BE2C (cell line): ENCODE measurements at places on chromosomes 7 and 10.
A peak's percentile ranks its signal among the peaks of the same experiment; 100 is the strongest.

GRCh38 chr10:32795598-32796183 is 162.3 kb downstream of the ITGB1 start:
- DNase-seq = no peak

GRCh38 chr10:51427758-51428157 is 271.6 kb downstream of the CSTF2T start:
- DNase-seq = no peak

GRCh38 chr7:138770904-138771303 is 26.9 kb upstream of the TMEM213 start:
- no peak for DNase-seq

GRCh38 chr10:80598084-80598798 is 60.5 kb downstream of the SH2D4B start:
- DNase-seq = no peak

- DNase-seq = no peak
Observed at GRCh38 chr7:131189488-131189887, 138.2 kb upstream of the MKLN1 start.

DNA sequence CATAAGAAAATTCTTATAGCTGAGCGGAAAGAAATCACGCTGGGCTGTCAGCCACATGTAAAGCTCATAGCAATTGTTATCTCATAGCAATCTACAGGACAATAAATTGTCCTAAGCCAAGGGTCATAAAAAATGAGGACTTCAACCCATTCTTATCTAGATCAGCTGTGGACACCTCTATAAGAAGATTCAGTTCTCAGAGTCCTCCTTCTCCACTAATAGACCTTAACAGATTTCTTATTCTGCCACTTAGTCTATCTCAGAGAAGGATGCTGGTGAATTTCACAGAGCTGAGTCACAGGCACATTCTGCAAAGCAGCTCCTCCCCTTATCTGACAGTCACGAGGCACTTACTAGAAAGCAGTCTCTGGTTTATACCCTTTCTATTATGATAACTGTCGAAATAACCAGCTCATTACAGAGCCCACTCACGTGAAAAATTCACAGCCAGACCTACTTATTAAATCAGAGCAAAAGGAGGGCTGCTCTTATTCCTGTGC is 185.3 kb upstream of the PCLO start:
- peak; percentile 71 for DNase-seq

DNA sequence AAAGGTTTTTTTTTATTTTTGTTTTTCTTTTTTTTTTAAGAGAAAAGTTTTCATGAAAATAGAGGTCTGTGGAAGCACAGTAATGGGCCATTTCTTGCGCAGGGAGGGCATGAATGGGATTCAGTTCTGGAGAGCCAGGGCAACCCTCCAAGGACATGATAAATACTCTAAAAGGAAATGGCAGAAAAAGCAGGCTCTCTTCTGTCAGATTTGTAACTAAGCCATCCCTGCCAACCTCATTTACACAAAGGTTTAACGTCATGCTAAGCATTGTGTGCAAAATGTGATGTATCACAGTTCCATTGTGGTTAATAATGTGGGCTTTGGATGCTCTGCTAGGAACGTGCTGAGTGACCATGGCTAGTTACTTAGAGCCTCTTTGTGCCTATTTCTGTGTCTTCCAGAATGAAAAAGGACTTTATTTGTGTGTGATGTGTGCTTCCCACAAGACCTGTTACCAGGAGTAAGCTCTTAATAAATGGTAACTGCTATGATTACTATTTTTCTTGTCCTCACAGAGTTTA is 1095.9 kb upstream of the SORCS1 start:
- no peak for DNase-seq

DNA sequence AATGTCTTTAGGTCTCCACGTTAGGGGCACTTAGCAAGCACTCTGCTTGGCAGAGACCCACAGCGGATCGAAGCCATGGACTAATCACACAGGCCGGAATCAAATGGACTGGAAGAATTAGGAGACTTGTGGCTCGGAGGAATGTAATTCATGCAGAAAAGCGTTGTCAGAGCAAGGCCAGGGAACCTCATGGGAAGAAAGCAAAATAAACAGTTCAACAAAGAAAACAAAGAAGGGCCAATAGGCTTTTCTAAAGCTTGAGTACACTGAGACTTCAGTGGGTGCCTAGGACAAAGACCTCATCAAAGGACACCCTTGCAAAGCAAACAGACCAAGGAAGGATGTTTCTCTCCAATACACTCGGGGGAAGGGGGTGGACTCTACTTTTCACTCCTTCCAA is 171.1 kb downstream of the GLI3 start:
- no peak for DNase-seq

DNA sequence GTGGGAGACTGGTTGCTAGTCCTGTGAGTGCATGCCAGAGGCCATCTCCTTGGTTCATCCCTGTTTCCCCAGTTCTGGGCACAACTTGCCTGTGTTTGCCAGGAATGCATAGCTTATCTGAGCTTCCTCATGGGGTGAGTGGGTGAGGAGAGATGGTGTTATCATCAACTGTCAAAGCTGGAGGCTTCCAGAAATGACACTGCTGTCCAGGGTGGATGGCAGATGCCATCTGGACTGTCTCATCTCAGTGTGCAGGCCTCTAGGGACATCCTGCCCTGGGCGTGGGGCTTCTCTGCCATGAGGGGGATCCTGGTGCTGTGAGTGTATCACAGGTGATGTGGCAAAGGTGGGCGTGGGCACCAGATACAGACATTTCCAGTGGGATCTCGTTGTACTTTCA is 328.6 kb downstream of the DPP6 start:
- peak; percentile 68 for DNase-seq

GRCh38 chr7:108535257-108535656 is 9.3 kb upstream of the PNPLA8 start:
- no peak for DNase-seq

GRCh38 chr10:17805921-17806577 is 3.1 kb upstream of the MRC1 start:
- DNase-seq = no peak

DNA sequence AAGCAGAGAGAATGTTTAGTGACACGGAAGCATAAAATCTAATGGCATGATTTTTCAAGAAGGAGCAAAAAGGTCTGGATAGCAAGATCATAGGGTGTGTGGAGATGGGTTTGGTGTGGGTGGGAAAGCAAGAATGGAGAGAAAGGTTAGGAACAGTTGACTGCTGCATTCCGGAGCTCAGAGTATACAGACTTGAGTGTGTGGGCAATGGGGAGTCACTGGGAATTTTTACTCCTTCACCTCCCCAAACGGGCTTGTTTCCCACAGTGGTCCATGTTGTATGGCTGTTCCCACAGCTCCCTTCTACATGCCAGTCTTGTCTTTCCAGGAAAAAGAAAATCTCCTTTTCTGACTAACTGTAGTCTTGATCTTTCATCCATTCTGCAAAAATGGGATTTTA is 122.1 kb downstream of the CDK6 start:
- no peak for DNase-seq

- no peak for DNase-seq
Observed at GRCh38 chr10:3261921-3262320, 89.3 kb upstream of the PITRM1 start.

- peak; percentile 33 for DNase-seq
Observed at GRCh38 chr10:77974396-77975074, 48.0 kb upstream of the DLG5 start.

DNA sequence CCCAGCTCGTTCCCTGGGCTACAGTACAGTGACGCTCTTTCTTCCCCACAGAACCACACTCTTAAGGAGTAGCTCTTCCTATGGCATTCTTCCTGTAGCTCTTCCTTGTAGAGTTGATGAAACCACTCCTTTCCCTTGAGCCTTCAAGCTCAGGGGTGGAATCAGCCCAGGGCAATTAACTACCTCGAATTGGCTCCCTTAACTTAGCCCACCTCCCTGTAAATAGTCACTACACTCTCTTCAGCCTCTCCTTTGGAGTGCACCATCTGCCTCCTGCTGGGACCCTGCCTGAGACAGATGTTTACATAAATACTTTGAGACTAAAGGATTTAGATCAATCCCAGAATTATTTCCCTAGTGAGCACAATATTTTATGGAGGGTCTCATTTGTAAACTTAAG is 537.8 kb upstream of the AUTS2 start:
- DNase-seq = no peak

- no peak for DNase-seq
Observed at GRCh38 chr7:48180981-48181380, 9.7 kb downstream of the ABCA13 start.

DNA sequence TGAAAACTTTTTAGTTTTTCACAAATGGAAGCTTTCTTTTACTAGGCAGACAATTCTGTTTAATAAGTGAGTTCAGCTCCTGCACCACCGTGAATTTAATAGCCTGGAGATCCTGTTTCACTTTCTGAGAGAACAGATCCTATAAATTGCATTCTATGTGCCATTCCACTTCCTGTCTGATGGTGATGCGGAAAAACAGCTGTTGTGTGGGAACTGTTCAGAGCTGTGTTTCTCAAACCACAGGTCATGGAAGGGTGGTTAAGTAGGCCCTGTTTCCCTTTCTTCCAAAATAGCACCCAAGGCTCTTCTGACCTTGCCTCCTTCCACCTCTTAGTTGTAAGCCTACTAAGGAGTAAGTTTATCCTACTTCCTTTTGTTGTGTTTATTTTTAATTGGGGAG is 97.2 kb upstream of the DKK1 start:
- DNase-seq = no peak

- DNase-seq = no peak
Observed at GRCh38 chr10:42795701-42796100, 13.1 kb downstream of the BMS1 start.

DNA sequence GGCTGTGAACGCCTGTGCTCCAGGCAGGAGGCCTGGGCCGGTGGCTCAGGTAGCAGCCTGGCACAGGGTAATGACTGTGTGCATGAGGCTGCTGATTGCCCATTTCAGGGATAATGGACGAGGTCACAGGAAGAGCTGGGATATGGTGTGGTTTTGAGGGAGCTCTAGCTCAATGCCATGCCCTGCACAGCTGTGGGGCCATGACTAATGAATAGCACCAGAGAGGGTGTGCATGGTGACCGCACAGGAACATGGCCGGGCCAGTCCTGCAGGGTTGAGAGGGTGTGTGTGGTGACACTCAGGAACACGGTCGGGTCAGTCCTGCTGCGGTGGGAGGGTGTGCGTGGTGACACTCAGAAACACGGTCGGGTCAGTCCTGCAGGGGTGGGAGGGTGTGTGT is 21.8 kb downstream of the NKX6-2 start:
- no peak for DNase-seq

- peak; percentile 82 for DNase-seq
Observed at GRCh38 chr10:101889256-101890210, 45.9 kb upstream of the KCNIP2 start.

- no peak for DNase-seq
Observed at GRCh38 chr7:4272141-4272540, 410.0 kb upstream of the FOXK1 start.

GRCh38 chr10:122703483-122704448 is 4.1 kb upstream of the C10orf120 start:
- peak; percentile 69 for DNase-seq

DNA sequence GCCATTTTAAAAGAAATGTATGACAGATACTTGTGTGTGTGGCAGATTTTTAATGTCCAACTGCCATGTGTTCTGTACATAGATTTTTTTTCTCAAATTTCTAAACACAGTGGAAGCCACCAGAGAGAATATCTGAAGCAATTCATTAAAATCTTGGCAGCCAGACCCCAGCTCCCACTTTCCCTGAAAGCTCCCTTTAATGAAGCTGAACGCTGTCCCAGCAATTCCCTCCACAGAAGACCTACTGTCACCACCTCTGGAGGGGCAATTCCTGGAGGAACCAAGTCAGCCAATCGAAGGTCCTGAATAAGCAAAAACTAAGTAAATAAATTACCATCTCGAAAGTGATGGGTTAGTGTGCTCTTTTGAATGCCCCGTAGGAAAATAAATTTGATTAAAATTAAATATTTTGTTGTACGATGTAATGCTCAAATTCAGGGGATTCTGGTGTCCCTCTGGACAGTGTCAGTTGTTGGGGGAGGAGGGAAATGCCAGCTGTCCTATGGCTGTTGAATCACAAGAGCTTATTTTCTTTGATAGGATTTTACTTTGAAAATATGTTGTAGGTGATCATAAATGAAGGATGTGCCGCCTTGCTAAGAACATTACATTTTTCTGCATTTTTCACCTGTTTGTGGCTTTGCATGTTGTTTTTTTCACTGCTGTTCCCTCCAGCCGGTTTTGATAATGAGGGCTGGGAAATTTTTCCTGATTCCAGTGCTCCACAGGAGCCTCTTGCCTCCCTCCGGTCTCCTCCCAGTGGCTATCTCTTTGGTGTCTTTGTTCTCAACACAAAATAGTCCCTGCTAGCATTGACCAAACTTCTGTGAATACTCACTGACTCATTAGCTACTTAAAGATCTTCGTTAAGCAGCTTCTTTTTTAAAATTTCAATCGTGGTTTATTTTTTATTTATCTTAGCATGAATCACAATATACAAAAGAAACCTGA is 9.2 kb upstream of the GSAP start:
- no peak for DNase-seq

DNA sequence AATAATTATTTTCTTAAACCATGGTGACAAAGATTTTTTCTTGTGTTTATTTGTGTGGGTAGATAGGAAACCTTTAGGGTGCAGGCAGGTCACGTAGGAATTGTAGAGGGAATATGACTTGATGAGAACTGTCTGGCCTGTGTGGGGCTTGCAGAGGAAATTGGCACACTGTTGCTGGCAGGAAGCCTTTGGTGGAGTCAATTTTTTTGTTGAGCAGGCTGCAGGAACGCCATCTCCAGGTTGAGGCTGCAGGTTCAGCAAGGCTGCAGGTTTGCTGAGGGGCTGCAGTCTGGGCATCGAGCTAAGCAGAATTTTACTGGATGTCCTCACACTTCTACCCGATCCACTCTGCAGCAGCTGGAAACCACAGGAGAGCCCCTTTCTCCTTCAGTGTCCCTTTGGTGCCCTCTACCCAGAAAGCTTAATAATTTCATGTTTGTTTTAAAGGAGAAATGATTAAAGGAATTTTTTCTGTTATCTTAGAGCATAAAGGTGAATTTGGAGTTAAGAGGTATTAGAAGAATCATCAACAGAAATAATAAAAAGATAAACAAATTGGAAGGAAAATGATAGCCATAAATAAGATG is 37.0 kb downstream of the TBC1D12 start:
- no peak for DNase-seq

DNA sequence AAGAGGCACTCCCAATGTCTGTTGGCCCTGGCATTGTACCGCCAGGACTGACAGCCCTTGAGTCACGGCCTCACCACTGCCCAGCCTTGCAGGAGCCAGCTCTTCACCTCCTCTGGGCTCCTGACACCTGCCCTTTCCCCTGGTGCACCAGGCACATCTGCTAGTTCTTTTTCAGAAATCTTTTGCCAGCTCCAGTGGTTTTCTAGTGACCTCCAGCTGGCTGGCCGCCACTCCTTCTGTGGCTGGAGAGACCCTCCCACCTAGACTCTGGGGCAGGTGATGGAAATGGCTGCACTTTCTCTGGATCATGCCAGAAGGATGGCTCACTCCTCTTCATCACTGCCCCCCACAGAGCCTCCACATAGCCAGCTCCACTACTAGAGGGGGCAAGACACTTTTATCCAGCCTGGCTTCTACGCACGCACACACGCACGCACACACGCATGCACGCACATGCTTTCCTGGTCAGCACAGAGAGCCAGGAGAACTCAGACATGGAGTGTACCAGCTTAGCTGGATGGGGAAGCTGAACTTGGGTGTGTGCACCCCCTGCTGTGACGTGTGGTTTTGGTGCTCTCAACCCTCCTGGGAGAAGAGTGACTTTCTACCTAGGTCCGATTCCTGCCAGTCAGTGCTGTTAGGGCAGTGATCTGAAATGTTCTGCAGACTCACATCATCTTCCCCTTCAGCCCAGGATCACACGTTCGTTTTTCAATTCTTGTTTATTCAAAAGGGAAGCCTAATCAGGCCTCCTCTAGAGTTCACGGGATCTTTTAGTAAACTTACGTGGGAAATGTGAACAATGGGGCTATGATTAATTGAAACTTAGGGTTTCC is 222.0 kb downstream of the PRPF18 start:
- DNase-seq = no peak
